ENCODE measurements at places on chromosomes 2 and 18. TPM values are rescaled to one million over a fixed set of nuclear protein-coding genes. Genes with fewer than 3 reads are reported as not detected.

Gene CYTIP
- total RNA-seq: not detected

Gene AMER3
- not detected for total RNA-seq

Gene MC4R
- not detected for total RNA-seq

Gene QPCT
- total RNA-seq: 6.5 TPM

Gene ANKRD29
- total RNA-seq: 14.7 TPM

Gene SGO2
- 19.7 TPM for total RNA-seq

Gene RNF25
- total RNA-seq: 29.8 TPM

Gene LGALSL
- total RNA-seq: 2.9 TPM

Gene TDRD15
- not detected for total RNA-seq

Gene FBXO36
- total RNA-seq: 3.3 TPM

Gene CMPK2
- total RNA-seq: 1.4 TPM

Gene IER3IP1
- total RNA-seq: 16.4 TPM

Gene GAL3ST2
- total RNA-seq: not detected

Gene GULP1
- 10.7 TPM for total RNA-seq

Gene LYPD6
- under 0.01 TPM for total RNA-seq

Gene SFT2D3
- 4.5 TPM for total RNA-seq

Gene GAD1
- total RNA-seq: not detected

Gene MCFD2
- 100 TPM for total RNA-seq

Gene LRP2
- not detected for total RNA-seq

Gene ATOH8
- 5.5 TPM for total RNA-seq

Gene LCT
- not detected for total RNA-seq

Gene ANKRD30B
- not detected for total RNA-seq

Gene LRRTM1
- under 0.01 TPM for total RNA-seq

Gene ANKRD30BL
- total RNA-seq: not detected

Gene PJVK
- 0.73 TPM for total RNA-seq

Gene ARHGAP25
- total RNA-seq: not detected

Gene C1QL2
- total RNA-seq: not detected

Gene GCA
- 1.8 TPM for total RNA-seq

Gene SPP2
- not detected for total RNA-seq

Gene MLPH
- total RNA-seq: 49.5 TPM

Gene SKOR2
- not detected for total RNA-seq

Gene PMAIP1
- 11.7 TPM for total RNA-seq

Gene IRS1
- 21.3 TPM for total RNA-seq

Gene FSIP2
- total RNA-seq: 0.37 TPM

Gene WIPF1
- 17.2 TPM for total RNA-seq

Gene SATB2
- 11.1 TPM for total RNA-seq

Gene ELOA2
- not detected for total RNA-seq

Gene LINC00305
- total RNA-seq: not detected

Gene SRD5A2
- under 0.01 TPM for total RNA-seq

Gene ANKAR
- 7.4 TPM for total RNA-seq

Gene OTOS
- total RNA-seq: not detected

Gene ODC1
- total RNA-seq: 154 TPM

Gene RAB17
- not detected for total RNA-seq

Gene STARD6
- not detected for total RNA-seq

Gene RIT2
- not detected for total RNA-seq

Gene RPS27A
- 1,020 TPM for total RNA-seq

Gene CCDC85A
- 0.73 TPM for total RNA-seq

Gene SP5
- total RNA-seq: not detected

Gene ITGB6
- under 0.01 TPM for total RNA-seq

Gene NAT8
- total RNA-seq: not detected

Gene C2orf78
- total RNA-seq: not detected

Gene PPP1R1C
- total RNA-seq: not detected
